ENCODE measurements at places on chromosomes 2 and 18. TPM values are rescaled to one million over a fixed set of nuclear protein-coding genes. Genes with fewer than 3 reads are reported as not detected.

GRCh38 chr18:73717570-73717969 is 430.1 kb downstream of the FBXO15 start:
- no peak overlapping the region for H3K4me3 ChIP-seq
- H3K27ac ChIP-seq, result no peak overlapping the region
- no peaks in the 10 kb centered on the region for H3K27me3 ChIP-seq

GRCh38 chr2:121287956-121288355 is 3.0 kb upstream of the TFCP2L1 start:
- no peaks in the 10 kb centered on the region for H3K36me3 ChIP-seq
- no peak overlapping the region for H3K4me3 ChIP-seq
- no peak overlapping the region for H3K27ac ChIP-seq
- H3K27me3 ChIP-seq, result peaks cover 35% of the 10 kb centered on the region
- DNase-seq, result no peak
- peaks cover 13% of the 10 kb centered on the region for H3K4me1 ChIP-seq

The FEV gene
- not detected for total RNA-seq

DNA sequence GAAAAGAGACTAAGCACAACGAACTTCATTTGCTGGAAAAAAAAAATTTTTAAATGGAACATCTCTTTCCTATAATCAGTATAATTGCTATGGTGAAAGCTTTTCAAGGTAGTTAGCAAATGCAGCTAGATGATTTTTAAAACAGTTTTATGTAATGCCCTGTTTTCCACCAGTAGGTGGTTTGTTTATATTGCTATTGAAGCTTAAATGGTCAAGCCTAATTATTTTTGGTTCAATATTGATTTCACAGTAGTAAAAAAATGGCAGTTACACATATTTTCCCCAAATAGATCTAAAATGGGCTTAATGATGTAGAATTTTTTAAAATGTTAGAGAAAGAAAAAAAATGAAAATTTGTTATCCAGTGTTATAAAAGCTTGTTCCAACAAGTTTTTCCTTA is 70.2 kb downstream of the CDH19 start:
- no peaks in the 10 kb centered on the region for H3K36me3 ChIP-seq
- no peak for DNase-seq
- no peaks in the 10 kb centered on the region for H3K4me1 ChIP-seq
- H3K4me3 ChIP-seq, result no peak overlapping the region

DNA sequence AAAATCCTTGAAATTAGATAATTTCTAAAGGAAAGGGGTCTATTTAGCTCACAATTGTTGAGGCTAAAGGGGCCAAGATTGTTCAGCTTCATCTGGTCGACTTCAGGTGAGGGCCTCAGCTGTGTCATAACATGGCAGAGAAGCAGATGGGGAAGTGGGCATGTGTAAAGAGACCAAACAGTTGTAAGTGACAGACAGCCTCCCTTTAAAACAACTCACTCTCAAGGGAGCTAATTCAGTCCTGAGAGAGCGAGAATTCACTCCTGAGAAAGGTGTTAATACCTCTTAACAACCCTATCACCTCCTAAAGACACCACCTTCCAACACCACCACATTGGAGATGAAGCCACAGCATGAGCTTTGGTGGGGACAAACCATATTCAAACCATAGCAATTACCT is 62.4 kb downstream of the KCMF1 start:
- H3K27ac ChIP-seq, result no peak overlapping the region
- peaks cover 65% of the 10 kb centered on the region for H3K36me3 ChIP-seq
- no peak for DNase-seq
- no peaks in the 10 kb centered on the region for H3K4me1 ChIP-seq

The ASTL gene
- total RNA-seq, result not detected

The RPRD1A gene
- total RNA-seq, result 41.8 TPM

The GREB1L gene
- 14.3 TPM for total RNA-seq

- H3K36me3 ChIP-seq, result no peaks in the 10 kb centered on the region
- no peak for DNase-seq
- no peaks in the 10 kb centered on the region for H3K27me3 ChIP-seq
- no peak overlapping the region for H3K27ac ChIP-seq
- no peak overlapping the region for H3K4me3 ChIP-seq
Observed at GRCh38 chr2:61326423-61326822, 144.5 kb downstream of the USP34 start.

The B3GNT7 gene
- 1.4 TPM for total RNA-seq

- no peaks in the 10 kb centered on the region for H3K27me3 ChIP-seq
- H3K4me1 ChIP-seq, result peaks cover 43% of the 10 kb centered on the region
- H3K4me3 ChIP-seq, result no peak overlapping the region
- no peaks in the 10 kb centered on the region for H3K36me3 ChIP-seq
Observed at GRCh38 chr2:40287773-40288172, 164.1 kb downstream of the SLC8A1 start.

DNA sequence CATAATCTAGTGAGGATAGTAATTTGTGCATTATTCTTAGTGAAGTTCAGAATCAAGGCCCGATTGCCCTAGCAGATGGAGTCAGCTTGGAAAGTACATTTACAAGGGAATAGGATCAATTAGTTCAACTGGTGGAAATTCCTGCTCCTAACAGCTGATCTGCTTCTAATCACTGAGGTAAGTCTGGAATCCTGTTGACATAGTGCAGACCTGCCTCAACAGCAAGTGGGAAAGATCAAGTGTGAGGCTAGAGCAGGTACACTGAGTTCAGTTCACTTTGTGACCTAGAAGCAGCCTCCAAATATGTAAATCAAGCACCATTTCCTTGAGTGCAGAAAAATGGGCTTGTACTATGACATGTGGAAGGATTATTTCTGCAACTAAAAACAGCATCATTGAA is 111.2 kb upstream of the NOSTRIN start:
- DNase-seq, result no peak
- H3K27me3 ChIP-seq, result no peaks in the 10 kb centered on the region
- no peak overlapping the region for H3K27ac ChIP-seq
- H3K4me1 ChIP-seq, result peaks cover 6% of the 10 kb centered on the region

- no peaks in the 10 kb centered on the region for H3K27me3 ChIP-seq
- no peak for DNase-seq
- H3K4me1 ChIP-seq, result peaks cover 38% of the 10 kb centered on the region
- H3K4me3 ChIP-seq, result no peak overlapping the region
Observed at GRCh38 chr2:158493458-158493857, 36.7 kb downstream of the PKP4 start.

DNA sequence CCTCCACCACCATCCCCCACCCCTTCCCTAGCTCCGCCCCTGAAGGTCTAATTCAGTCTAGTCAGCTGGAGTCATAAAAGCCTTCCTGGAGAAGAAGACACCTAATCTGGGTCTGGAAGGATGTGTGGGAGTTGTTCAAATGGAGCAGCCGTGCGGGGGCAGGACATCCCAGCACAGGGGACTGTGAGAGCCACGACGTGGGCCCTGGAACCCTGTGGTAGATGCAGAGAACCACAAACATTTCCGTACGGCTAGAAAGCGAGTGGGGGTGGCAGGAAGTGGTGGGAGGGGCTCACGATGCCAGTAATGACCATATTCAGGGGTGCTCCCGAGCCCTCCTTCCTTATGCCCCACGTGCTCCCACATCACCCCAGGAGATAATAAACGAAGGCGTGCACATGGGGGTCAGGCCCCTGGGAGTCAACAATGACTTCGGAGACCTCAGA is 20.9 kb upstream of the COL6A3 start:
- peaks cover 13% of the 10 kb centered on the region for H3K27me3 ChIP-seq
- H3K4me3 ChIP-seq, result no peak overlapping the region
- H3K36me3 ChIP-seq, result no peaks in the 10 kb centered on the region
- H3K4me1 ChIP-seq, result peaks cover 53% of the 10 kb centered on the region
- H3K27ac ChIP-seq, result peak overlapping the region; percentile 64

The UPP2 gene
- total RNA-seq, result not detected

DNA sequence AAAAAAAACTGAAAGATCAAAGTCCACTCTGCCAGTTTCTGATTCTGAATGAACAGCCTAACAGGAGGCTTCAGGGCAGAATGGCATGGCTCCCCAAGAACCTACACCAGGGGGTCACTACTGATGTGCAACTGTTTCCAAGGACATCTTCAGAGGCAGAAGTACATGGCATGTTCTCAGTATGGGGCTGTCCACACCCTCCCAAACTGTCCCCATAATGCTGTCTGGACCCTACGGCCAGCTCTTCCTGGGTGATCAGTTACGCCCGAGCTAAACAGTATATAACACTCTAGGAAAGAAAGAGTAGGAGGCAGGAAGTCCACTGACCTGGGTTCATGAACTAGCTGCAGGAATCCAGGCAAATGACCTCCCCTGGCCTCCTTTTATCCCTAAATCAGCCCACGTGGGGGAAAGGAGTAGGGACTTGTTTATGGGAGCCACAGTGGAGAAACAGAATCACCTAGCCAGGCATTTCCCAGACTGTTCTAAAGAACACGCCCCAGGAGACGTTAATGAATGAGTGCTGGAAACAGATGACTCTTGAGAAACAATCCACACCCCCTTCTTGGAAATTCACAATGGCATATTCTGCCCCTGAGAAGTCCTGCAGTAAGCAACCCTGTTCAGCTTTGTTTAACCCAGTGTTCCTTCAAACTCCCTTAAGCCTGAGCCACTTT is 2.5 kb downstream of the TMBIM1 start:
- H3K27me3 ChIP-seq, result no peaks in the 10 kb centered on the region
- H3K27ac ChIP-seq, result peak overlapping the region; percentile 97
- H3K4me1 ChIP-seq, result peaks cover 68% of the 10 kb centered on the region
- peak overlapping the region; percentile 86 for H3K4me3 ChIP-seq
- no peak for DNase-seq

- H3K36me3 ChIP-seq, result no peaks in the 10 kb centered on the region
- no peak overlapping the region for H3K27ac ChIP-seq
- H3K4me3 ChIP-seq, result no peak overlapping the region
- no peak for DNase-seq
- no peaks in the 10 kb centered on the region for H3K27me3 ChIP-seq
Observed at GRCh38 chr18:13522256-13522655, 204.1 kb downstream of the FAM210A start.

DNA sequence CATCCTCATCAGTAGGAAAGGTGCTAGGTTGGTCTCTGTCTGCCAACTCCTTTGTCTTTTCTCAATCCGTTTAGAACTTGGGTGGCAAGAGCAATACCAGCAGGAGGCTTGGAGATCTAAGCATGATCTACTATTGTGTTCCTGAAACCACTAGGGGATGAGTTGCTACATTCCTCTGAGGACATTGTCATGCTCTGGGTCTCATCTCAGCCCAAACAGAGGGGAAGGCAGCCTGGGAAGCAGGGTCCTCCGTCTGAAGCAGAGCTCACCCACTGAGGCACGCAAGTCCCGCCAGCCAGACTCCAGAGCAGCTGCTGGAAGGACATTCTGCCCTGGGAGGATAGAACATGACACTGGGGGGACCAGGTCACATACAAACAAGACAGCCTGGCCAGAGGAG is 162.9 kb downstream of the MTCL1 start:
- no peaks in the 10 kb centered on the region for H3K27me3 ChIP-seq
- H3K36me3 ChIP-seq, result no peaks in the 10 kb centered on the region
- no peak overlapping the region for H3K4me3 ChIP-seq

DNA sequence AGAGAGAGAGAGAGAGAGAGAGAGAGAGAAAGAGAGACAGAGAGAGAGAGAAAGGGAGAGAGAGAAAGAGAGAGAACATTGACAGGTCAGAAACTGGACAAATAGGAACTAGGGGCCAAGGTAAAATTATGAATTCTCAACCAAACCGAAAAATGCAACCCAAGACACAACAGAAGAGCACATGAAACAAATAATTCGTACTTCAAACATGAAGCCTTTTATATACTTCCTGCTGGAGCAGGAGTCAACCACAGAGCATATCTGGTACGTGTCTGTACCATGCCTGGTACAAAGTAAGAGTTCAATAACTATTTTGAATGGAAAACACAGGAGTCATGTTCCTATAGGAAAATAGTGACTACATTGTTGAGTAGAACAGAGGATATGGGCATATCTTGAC is 6.5 kb upstream of the VPS54 start:
- H3K27ac ChIP-seq, result no peak overlapping the region
- no peaks in the 10 kb centered on the region for H3K27me3 ChIP-seq
- DNase-seq, result no peak
- H3K4me3 ChIP-seq, result no peak overlapping the region
- no peaks in the 10 kb centered on the region for H3K36me3 ChIP-seq
- peaks cover 15% of the 10 kb centered on the region for H3K4me1 ChIP-seq

GRCh38 chr2:11367170-11367730 is 22.8 kb upstream of the ROCK2 start:
- no peaks in the 10 kb centered on the region for H3K27me3 ChIP-seq
- no peak overlapping the region for H3K27ac ChIP-seq
- no peaks in the 10 kb centered on the region for H3K36me3 ChIP-seq
- H3K4me3 ChIP-seq, result no peak overlapping the region
- peaks cover 11% of the 10 kb centered on the region for H3K4me1 ChIP-seq

GRCh38 chr2:129464036-129464435 is 515.4 kb upstream of the RAB6C start:
- no peaks in the 10 kb centered on the region for H3K27me3 ChIP-seq
- DNase-seq, result no peak
- no peak overlapping the region for H3K27ac ChIP-seq
- H3K36me3 ChIP-seq, result no peaks in the 10 kb centered on the region
- no peaks in the 10 kb centered on the region for H3K4me1 ChIP-seq

DNA sequence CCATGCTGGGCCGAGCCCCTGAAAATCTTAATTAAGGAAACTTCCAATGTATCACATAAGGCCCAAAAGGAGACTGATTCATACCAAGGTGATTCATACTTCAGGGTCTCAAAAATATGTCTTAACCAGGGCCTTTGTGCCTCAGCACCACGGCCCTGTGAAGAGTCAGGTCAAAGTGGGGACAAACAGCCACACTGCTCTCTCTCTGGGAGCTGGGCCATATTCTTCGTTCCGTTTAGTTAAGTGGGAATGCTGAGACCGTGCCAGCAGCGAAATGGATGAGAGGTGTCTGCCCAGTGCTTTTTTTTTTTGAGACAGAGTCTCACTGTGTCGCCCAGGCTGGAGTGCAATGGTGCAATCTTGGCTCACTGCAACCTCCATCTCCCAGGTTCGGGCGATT is 9.3 kb upstream of the PTMA start:
- H3K36me3 ChIP-seq, result no peaks in the 10 kb centered on the region
- H3K27ac ChIP-seq, result no peak overlapping the region
- H3K4me1 ChIP-seq, result no peaks in the 10 kb centered on the region
- no peaks in the 10 kb centered on the region for H3K27me3 ChIP-seq

The HRH4 gene
- total RNA-seq, result not detected

DNA sequence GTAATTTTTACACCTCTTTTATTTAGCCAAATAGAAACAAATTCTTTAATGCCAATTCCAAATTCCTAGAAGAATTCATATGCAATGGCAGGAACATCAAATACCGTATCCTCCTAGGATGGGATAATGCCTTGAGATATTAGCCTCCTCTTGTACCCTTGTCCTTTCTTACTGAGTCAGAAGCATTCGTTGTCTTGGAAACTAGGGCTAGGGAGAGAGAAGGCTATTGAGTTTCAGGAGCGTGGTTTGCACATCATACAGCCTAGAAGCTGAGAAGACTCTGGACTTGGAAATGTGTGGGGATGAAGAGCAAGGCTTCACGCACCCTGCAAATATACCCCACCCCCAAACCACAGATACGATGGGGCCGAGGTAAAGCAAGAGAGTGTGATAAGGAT is 300.7 kb downstream of the SP3 start:
- no peak for DNase-seq
- H3K27me3 ChIP-seq, result no peaks in the 10 kb centered on the region
- no peaks in the 10 kb centered on the region for H3K4me1 ChIP-seq
- no peak overlapping the region for H3K27ac ChIP-seq
- H3K36me3 ChIP-seq, result no peaks in the 10 kb centered on the region

All from heart right ventricle (tissue), 16 donors.